EL (cell line): ENCODE measurements at places on chromosomes 4 and X.

DNA sequence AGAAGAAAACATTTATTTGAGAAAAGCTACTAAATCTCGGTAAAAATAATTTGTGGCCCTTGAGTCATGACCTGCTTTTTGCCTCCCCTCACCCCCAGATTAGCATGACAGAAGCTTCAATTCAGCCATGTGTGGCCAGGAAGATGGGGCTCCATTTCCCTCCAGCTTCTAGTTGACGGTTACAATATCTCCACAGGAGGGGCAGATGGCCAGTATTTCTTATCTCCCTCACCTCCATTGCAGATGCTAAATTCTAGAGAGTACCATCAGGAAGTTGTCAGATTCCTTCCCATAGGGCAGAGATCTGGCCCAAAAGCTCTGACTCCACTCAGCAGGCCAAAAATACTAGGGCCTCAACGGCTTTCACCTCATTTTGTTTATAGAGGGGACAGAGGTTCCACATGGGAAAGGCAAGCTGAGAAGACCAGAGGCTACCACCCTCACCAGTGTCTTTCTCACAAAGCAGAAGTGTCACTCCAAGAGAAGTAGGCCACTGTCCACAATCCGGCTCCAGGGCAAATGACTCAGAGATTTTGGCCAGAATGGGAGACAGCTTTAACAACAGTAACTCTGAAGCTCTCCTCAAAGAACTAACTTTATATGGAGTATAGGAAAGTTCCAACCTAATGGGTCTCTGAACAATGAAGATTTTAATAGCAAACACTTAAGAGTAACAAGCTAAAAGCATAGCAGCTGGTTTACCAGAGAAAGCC lies 108.3 kb downstream of the TBC1D19 start:
- peak; percentile 76 for DNase-seq

DNA sequence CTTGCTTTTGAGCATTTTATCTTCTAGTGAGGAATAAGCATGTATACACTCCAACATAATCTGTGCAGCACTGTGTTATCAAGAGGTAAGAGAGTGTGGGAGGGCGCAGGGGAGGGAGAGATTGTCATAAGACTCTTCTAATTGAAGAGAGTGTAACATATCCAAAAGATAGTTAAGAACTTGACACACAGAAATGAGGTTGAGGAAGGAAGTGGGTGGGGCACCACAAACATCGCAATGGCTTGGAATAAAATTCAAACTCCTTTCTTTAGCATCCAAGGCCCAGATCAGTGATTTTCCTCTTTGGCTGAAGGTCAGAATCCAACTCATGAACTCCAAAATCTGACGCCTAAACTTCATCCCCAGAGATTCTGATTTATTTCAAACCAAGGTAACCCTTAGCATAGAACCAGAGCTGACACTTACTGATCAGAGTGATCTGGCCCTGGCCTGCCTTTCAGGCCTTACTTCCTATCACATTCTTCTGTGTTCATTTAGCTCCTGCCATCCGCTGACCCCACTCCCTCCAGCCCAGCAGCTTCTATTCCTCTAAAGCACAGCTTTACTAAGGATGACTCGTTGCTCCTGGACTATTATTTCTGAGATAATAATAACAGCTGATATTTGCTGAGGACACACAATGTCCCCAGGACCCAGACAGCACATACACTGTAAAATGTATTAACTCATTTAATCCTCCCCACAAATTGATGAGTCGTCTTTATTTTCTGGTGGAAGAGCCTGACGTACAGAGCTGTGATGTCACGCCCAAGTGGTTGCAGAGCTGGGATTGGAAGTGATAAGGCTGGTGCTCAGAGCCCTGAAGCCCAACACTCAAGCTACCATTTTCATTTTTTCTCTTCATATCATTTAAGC lies 10.6 kb upstream of the CTSO start:
- no peak for DNase-seq

DNA sequence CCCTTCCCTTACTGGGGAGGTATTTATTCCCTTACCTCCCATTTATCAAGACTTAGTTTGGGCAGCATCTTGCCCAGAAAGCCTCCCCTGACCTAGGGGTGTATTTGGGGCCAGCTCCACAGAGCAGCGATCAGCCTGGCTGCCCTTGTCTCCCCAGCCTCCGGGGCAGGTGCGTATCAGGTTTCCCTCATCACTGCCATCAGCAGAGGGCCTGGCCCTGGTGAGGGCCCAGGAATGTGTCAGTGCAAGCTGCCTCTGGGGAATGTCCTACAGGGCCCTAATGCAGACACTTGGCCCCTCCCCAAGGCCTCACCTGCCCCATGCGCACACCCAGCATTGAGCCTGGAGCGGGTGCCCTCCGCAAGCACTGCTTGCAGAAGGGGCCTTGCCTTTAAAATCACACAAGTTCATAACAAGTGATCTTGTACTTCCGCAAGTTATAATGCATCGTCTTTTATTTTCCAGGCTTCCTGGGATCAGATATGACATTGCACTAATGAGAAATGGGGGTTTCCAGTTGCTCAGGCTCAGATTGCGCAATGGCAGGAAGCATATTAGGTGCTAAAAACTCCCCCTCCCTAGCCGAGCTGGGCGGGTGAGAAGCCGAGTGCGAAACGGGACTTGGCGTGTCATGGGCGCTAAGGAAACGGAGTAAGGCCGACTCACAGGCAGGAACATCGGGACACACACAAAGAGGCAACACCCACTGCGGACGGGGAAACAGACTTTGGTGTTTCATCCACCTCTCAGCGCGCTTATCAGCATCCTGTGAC lies 25.4 kb upstream of the AFAP1 start:
- DNase-seq = peak; percentile 37

DNA sequence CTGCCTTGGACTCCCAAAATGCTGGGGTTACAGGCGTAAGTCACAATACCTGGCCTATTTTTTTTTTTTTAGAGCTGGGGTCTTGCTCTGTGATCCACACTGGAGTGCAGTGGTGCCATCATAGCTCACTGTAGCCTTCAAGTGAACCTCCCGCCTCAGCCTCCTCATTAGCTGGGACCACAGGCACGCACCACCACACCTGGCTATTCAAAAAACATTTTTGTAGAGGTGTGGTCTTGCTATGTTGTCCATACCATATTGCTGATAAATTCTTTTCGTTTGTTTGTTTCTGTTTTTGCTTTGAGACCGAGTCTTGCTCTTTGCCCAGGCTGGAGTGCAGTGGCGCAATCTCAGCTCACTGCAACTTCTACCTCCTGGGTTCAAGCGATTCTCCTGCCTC lies 21.6 kb downstream of the ENOPH1 start:
- DNase-seq = no peak

GRCh38 chr4:118954246-118954645 lies 65.6 kb downstream of the SYNPO2 start:
- DNase-seq = peak; percentile 41

GRCh38 chrX:111339212-111339611 lies 68.9 kb upstream of the CAPN6 start:
- DNase-seq = no peak

- DNase-seq = no peak
Observed at GRCh38 chr4:141724646-141725045, 88.3 kb downstream of the IL15 start.
